ENCODE measurements at places on chromosomes 6 and 20.

GRCh38 chr6:89002523-89002922 is 39.1 kb upstream of the RNGTT start:
- DNase-seq, result no peak

DNA sequence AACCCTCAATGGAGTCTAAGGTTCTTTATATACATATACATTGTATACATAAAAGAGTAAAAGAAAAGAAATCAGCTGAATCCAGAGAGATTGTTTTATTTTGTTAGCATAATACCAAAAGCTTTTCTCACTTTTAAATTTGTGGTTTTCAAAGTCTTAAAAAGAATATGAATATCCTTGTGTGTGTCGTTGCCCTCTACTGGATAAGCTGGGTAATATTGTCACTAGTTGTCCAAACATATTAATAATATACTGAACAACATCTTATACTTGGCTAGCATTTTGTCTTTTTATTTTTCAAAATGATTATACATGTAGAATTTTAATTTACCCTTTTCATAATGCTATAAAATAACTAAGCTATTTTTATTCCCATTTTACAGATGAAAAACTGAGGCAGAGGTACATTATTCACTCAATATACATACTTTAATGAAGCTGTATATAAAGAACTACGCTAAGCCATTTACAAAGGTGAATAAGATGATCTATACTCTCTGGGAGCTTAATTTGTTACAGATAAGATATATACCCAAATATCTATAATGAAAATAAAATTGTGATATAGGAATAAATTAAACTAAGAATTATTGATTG is 531.7 kb downstream of the TFAP2B start:
- DNase-seq, result no peak

DNA sequence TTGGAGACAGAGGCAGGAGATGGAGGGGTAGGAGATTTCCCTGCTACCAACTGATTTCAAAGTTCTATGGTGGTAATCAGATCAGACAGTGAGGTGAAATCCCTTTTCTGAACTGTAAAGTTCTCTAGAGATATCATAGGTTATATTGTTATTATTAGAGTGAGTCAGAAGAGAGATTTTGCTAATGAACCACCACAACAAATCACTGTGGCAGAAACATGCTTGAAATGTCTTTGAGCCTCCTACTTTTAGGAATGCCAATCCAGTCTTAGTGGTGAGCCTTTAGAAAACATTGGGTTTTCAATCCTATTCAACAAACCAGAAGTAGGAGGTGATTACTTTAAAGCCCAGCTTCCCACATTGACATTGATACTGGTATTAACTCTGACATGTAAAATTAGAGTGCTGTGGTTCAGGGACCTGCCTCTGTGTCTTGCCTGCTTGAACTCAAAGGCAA is 136.7 kb upstream of the CNR1 start:
- no peak for DNase-seq

DNA sequence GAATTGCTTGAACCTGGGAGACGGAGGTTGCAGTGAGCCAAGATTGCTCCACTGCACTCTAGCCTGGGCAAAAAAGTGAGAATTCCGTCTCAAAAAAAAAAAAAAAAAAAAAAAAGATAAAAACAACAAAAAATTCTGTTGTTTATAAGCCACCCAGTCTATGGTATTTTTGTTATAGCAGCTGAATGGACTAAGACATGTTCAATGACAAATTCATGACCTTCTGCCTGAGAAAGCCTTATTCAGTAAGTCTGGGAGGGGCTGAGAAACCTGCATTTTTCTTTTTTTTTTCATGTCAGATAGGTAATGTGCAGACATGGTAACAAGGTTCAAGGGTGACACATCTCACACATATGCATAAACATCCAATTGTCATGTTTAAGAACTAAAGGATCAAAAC is 40.4 kb upstream of the TRAF3IP2 start:
- no peak for DNase-seq

- no peak for DNase-seq
These were observed 5.1 kb downstream of the LAMA5 start for GRCh38 chr20:62361799-62362589.

DNA sequence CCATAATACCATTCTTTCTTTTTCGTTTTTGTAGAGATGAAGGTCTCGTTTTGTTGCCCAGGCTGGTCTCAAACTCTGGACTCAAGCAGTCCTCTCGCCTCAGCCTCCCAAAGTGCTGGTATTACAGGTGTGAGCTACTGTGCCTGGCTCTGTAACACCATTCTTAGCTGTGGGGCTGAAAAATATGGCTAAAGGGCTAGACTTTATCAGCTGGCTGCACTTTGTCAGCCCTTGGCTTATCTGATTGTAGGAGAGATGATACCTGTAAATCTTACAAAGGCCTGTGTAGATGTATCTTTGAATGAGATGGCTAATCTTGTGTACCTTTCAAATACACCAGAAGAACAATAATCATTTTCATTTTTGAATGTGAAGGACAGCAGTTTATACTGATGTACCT is 55.2 kb downstream of the ZFAND3 start:
- DNase-seq, result no peak

DNA sequence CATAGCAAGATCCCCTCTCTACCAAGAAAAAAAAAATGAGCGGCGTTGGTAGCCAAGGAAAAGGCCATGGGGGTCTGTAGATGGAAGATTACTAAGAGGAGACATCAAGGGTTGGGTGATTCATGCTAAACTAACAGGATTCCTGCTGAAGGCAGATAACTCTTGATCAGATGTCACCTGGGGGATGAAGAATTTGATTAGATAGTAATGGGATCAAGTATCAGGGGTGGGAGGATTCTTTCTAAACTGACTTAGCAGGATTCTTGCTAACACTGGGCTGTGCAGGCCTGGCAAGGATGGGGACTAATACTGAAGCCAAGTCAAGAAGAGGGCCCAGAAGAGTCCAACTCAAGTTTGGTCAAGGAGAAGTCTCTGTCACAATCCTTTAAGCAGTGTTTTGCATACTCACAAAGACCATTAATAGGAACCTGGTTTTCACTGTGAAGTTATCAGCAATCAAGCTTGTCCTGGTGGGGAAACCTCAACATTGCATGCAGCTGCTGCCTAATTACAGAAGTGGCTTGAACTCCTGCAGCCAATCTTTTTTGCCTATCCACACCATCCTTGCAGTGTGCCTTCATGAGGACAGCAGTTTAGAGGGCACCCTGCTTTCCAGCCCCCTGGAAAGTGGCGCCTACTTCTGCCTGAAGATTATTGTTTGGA is 61.3 kb downstream of the ANKRD6 start:
- no peak for DNase-seq

DNA sequence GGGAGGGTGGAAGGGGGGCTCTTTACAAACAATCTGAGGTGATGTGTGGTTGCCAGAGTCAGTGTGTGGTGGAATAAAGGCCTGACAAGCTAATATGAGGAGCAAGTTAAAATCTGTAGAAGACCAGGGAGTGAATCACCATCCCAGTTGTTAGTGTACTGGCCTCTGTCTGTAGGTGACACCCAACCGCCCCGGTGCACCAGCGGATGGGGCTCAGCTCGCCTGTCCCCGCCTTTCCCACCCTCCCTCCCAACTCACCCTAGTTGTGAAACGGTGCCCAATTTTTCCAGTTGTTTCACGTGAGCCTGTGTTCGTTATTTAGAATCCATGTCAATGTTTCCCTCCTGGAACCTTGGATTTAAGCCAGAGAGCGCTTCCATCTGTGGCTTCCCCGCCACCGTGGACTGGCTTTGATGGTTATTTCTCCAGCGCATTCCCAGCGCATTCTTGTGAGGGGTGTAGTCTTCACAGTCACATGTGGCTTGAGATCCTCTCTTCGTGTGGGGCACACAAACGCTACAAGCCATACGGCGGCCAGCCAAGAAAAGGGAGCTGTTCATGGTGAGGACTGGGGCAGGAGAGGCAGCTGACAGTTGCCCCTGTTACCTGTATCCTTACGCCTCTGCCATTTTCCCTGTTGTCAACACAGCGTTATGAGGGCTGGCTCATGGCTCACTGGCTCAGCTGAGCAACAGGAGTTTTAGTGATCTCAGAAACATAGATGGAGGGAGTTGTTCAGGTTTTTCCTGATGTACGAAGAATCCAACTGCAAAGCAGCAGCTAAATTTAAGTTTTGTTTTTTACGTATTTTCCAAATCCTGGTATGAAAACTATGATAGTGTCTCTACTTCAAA is 137.6 kb downstream of the ZDHHC14 start:
- no peak for DNase-seq

DNA sequence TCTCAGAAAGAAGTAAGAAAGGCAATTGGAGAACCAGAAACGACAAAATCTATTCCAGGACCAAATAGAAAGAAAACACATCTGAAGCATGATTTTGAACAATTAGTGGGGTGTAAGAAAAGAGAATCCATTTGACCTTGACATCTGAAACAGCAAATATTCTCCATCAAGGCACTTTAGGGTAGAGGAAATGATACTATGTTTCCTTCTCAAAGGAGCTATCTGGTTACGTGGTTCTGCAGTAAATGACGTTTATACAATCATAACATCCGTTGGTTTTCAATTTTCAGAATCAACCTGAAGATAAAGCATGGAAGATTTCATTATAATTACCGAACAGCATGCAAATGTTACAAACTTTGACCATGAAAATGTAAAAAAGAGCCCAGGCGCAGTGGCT is 8.2 kb upstream of the SIGLEC1 start:
- DNase-seq, result no peak

DNA sequence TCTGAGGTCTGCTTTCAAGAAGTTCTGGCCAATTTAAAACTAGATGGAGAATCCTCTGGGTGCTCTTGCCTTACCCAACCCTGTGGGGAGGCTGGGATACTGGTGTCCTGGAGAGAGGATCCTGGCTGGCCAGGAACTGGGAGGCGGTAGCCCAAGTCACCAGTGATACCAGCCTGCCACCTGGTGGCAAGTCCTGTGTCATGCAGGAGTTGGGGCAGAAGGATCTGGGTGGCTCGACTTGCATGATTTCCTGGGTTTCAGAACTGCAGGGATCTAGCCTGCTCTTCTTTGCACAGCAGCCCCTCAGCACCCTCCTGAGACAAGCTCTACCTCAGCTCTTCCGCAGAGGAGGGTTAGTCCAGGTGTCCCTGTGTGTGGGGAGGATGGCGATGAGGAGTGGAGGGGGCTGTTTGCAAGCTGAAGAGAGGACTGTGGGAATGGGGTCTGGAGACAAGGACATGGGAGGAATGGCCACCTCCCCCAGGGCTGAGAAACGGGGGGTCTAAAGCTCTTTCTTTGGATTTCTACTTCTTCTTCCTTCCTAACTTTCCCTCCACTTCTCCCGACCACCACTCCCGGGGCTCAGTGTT is 4.2 kb downstream of the KCNK17 start:
- peak; percentile 76 for DNase-seq

DNA sequence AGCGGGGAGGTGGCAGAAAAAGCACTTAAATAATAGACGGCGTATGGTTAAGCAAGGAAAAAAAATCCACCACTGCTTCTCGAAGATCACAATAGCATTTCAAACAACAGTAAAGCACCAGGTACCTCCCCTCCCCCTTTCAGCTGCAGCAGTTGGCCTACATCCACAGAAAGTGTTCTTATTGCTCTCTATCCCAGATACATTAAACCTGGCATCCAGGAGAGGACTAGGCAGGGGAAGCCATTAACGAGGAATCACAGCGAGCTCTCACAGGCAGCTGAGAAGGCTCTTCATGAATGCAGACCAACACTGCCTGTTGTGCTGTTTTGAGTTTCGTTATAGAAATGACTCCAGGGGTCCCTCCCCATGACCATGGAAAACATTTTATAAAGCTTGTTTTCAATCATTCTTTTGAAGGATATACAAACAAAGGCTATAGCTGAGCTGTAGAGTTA is 11.8 kb downstream of the FYN start:
- no peak for DNase-seq

DNA sequence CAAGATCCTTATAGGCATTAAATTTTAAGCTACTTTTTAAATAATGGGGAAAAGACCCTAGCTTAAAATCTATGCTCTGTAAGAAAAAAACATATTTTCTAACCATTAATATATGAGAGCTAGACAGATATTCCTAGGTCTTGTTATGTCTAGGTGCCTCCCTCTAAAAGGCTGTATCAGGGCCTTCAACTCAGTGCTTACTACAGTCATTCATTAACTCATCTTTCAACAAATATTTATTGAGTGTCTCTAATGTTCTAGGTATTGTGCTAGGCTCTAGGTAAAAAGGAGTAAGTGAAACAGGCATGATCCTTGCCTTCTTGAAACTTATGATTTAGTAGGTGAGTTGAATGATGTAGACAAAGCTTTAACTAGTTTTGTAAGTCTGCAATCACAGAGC is 6.4 kb upstream of the STX11 start:
- DNase-seq, result no peak

- peak; percentile 71 for DNase-seq
These were observed 531.3 kb upstream of the JAG1 start for GRCh38 chr20:11204926-11205768.

- DNase-seq, result no peak
These were observed 58.2 kb downstream of the PIGU start for GRCh38 chr20:34618676-34619075.

- peak; percentile 40 for DNase-seq
These were observed 2.2 kb upstream of the RAET1E start for GRCh38 chr6:149899926-149900619.

- no peak for DNase-seq
These were observed 54.3 kb downstream of the ANKRD60 start for GRCh38 chr20:58173930-58174707.

GRCh38 chr20:49685809-49686208 is 27.9 kb downstream of the B4GALT5 start:
- no peak for DNase-seq

DNA sequence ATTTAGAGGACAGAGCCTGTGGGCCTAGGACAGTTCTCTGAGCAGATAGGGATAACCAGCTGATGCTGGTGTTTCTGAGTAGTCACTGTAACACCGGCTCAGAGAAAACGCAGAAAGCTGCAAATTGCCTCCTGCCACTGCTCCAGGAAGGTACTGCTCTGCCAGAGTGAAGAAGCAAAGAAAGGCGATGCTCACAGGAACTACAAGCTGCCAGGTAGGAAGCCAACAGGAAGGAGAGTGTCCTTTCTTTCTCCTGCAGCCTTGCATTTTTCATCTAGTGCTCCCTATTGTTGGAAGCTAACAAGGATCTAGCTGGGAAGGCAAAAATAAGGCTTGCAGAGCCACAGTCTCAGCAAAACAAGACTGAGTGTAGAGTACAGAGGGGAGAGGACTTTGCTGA is 70.7 kb upstream of the RAB32 start:
- DNase-seq, result no peak

- peak; percentile 81 for DNase-seq
These were observed 21.2 kb upstream of the PYGB start for GRCh38 chr20:25226433-25227316.

- no peak for DNase-seq
These were observed 164.8 kb downstream of the FAXC start for GRCh38 chr6:99184696-99185095.

GRCh38 chr6:158322724-158323560 is 10.7 kb downstream of the TULP4 start:
- no peak for DNase-seq

DNA sequence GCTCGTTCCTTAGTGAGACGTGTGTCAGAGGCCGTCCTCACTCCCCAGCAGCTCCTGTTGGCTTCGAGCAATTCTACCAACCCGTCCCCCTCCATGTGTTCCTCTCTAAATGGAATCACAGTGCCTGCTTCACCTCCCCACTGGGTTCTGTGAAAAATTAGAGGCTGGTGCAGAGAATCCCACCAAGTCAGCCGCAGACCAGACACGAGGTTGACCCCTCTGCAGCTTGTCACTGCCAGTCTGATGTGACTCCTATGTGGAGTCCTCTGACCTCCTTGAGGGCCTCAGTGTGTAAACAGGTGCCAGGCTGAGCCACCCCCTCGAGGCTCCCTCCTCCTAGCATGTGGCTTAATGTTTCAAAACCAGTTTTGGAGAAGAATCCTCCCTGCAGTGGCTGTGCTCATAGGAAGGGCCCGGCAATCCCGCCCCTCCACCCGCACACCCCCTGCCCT is 12.6 kb upstream of the IRF4 start:
- no peak for DNase-seq

- no peak for DNase-seq
These were observed 245.8 kb downstream of the TTLL2 start for GRCh38 chr6:167570460-167571400.

Measured in right atrium auricular region (tissue), 2 donors.